Astrocyte of the spinal cord (primary cell): ENCODE measurements at places on chromosomes 4 and X.

GRCh38 chrX:102723456-102723855 is 2.9 kb downstream of the GPRASP3 start:
- DNase-seq, result no peak

- DNase-seq, result no peak
These were observed 231.7 kb upstream of the TAPT1 start for GRCh38 chr4:16457944-16458343.

- DNase-seq, result no peak
These were observed 151.8 kb downstream of the LHFPL1 start for GRCh38 chrX:112527903-112528302.

DNA sequence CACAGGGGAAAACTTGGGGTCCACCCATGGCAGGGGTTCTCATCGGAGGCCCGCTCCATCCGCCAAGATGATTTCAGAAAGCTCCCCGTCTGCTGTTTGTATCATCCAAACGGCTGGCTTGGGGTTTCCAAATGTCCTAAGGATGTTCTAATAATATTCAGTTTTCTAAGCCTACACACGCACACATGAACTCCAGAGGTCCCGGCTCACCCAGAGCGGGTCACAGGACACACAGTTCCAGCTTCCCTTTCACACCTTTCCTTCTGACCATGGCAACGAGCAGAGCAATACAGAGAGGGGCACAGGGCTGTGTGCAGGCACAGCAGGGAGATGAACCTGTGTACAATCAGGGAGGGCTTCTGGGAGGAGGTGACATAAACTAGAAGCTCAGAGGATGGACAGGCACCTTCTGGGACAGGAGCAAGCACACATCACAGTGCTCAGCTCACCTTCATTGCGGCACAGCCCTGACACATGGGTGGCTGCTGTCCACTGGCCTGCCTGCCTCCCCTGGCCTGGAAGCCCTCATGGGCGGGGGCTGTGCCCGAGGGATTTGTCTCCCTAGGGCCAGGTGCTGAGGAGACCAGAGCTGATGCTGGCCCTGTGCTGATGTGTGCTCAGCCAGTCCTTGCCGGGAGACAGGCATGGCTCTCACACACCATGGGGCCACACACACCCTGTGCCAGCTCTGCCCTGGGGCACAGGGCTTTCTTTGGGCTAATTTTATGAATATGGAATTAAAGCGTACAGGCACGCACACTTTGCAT is 44.8 kb downstream of the ABLIM2 start:
- DNase-seq, result no peak

DNA sequence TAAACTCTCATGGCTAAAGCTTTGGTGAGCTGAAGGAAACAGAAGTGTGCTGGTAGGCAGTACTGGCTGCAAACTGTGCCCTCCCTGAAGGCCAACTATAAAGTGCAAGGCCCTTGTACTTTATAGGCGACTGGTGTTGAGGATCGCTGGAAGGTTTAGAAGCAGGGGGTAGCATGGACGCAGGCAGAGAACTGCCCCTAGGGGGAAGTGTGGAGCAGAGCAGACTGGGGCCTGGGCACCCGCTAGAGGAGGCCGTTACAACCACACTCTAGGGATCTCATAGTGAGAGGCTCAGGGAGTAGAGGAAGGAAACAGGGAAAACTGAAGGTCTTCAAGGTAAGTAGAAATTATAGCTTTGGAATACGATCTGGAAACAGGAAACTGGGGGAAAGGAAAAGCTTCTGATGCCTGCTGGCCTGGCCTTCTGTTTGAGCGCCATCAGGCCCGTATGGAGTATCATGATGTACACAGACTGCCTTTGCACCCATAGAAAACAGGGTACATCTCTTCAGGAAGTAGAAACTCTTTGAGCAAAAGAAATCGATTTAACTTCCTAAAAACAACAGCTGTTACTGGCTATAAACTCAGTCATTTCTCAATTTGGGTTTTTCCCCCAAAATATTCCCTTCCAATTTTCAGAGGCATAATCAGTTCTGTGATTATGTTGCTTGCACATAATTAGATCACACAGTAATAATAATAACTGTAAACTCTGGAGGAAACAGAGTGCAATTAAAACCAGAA is 23.9 kb upstream of the TMSB4X start:
- DNase-seq, result no peak

DNA sequence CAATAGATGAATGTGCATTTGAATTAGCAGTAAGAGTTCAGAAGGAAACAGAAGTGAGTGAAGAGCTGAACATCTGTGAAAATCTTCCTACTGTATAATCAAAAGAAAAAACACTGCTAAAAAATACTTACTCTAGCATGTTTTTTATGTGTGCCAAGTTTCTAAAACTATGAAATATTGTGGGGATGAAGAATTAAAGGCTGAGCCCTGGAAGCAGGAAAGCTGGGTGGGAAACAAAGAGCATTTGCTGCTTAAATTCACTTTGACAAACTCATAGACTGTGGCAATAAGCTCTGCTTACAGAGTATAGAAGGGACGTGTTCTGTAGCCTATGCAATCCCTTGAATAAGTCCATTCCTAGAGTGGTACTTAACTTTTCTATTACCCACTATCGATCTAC is 261.7 kb downstream of the ANKRD50 start:
- no peak for DNase-seq

DNA sequence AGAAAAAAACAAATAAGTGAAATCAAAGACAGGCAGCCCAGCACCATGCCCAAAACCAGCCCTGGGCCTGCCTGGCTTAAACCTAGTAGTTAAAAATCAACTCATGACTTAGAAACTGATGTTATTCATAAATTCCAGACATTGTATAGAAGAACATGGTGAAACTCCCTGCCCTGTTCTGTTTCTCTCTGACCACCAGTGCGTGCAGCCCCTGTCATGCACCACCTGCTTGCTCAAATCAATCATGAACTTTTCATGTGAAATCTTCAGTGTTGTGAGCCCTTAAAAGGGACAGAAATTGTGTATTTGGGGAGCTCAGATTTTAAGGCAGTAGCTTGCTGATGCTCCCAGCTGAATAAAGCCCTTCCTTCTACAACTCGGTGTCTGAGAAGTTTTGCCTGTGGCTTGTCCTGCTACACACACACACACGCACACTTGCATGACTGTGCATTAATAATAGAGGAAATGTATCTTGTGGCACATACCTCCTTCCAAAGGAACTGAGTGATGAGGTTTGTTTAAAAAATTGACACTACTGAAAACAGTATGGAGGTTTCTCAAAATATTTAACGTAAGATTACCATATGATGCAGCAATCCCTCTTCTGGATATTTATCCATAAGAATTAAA is 39.2 kb upstream of the UGT2B7 start:
- DNase-seq, result no peak

- DNase-seq, result no peak
These were observed 109.1 kb upstream of the HUWE1 start for GRCh38 chrX:53795576-53795975.

DNA sequence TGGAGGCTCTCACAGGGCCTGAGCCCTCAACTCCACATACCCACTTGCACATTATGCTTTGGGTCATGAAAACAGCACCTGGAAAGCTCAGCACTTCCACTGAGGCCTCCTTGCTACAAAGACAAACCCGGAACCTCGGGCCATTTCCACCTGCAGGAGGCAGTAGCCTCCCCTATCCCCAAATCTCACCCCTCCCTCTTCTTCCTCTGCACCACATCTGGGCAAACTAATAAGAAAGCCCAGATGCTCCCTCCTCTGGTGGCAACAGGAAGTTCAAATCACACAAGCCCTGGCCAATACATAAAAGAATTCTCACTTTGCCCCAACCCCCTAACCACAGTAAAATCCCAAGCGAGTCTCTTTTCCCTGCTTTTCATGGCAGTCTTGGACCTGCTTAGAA is 136.4 kb downstream of the MAPK10 start:
- peak; percentile 46 for DNase-seq

DNA sequence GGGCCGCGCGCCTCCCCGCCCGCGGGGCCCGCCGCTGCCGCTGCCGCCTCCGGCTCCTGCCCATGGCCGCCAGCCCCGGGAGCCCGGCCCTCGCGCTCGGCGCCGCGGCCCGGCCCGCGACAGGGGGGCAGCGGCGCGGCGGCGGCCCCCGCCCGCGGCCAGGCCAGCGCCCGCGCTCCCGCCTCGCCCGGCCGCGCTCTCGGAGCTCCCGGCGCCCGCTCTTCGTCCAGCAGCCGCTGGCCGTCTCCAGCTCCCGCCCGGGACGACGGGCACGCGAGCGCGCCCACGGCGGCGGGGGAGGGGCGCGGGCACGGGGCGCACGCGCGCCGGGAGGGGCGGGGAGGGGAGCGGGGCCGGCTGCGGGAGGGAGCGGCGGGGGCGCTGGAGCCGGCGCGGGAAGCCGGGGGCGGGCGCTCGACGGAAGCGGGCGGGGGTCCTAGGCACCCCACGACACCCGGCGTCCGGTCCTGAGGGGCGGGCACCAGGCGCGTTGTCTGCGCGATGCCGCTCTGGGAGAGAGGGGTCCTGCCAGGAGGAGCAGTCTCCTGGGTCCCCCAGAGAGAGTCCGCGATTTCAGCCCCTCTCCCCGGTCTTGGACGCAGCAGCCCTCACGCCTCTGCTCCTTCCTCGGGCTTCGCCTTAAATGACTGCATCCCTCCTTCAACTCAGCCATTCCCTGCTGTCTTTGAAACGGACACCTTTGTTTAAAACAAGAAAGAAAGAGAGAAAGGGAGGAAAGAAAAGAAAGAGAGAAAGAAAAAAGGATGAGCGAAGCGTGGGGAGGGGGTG is 490 bp upstream of the PDZD4 start:
- no peak for DNase-seq

DNA sequence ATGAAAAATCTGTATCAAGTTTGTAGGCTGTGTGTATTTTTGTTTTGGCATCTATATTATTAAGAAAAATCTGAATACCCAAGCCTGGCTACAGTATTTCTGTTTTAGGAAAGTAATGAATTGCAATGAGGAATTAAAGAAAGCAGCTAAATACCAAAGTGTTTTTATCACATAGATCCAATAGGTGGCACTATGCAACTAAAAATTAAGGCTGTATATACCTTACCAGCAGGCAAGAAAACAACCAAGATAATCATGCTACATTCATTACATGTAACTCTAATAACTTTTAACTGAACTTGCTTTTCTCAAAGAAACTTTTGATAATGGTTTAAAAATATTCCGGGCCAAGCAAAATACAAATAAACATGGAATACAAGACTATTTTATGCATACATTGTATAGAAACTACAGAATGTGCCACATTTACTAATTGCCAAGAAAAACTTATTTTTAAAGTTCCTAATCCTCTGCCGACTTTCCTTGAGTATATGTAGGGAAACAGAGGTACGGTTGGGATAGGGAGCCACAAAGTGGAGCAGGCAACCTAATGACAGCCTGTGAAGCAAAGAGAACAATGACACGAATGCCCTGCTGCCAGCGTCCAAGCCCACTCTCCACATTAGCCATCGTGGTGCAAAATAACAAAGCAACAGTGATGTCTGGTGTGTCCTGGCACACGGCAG is 63.7 kb downstream of the SEC24D start:
- DNase-seq, result peak; percentile 63

- no peak for DNase-seq
These were observed 473.8 kb downstream of the IL15 start for GRCh38 chr4:142110136-142110535.
